ENCODE measurements at places on chromosomes 5 and 9. TPM values are rescaled to one million over a fixed set of nuclear protein-coding genes. Genes with fewer than 3 reads are reported as not detected.

DNA sequence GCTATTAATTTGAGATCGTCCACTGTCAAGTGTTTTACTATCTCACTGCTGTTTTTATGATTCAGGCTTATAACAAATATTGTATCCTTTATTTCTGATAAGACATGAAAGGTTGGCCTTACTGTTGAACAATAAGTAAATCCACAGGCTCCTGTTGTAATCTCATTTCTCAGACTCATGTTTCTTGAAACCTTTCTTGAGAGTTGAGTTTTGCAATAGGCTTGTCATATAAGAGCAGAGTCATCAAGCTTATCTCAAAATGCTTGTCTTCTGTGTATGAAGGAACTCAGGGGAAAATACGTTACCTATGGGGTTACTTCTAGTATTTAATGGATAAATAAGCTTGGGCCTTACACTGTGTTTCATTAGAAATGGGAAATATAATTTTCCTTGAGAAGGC, 9.2 kb upstream of the TLX3 start:
- H3K36me3 ChIP-seq = no peaks in the 10 kb centered on the region
- no peak overlapping the region for H3K4me3 ChIP-seq
- H3K27me3 ChIP-seq = peaks cover 65% of the 10 kb centered on the region

GRCh38 chr5:146820987-146821386, 57.6 kb downstream of the PPP2R2B start:
- no peak overlapping the region for H3K27ac ChIP-seq
- no peaks in the 10 kb centered on the region for H3K36me3 ChIP-seq
- no peaks in the 10 kb centered on the region for H3K4me1 ChIP-seq

DNA sequence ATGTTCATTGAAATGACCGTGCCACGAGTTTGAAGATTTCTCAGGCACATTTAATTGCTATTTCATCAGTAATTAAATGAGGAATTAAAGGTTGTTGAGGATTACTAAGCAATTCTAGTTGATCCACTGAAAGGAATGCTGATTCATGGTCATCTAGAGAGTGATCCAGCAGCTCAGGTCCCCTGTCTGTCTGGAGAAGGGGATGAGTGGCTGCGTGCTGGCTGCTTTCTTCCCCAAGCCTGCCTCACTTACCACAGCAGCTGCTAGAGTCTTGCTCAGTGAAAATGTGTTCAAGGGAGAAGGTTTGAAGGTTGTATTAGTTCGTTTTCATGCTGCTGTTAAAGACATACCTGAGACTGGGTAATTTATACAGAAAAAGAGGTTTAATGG, 7.8 kb upstream of the TGFBI start:
- H3K27ac ChIP-seq = no peak overlapping the region
- DNase-seq = no peak
- H3K27me3 ChIP-seq = peaks cover 6% of the 10 kb centered on the region

DNA sequence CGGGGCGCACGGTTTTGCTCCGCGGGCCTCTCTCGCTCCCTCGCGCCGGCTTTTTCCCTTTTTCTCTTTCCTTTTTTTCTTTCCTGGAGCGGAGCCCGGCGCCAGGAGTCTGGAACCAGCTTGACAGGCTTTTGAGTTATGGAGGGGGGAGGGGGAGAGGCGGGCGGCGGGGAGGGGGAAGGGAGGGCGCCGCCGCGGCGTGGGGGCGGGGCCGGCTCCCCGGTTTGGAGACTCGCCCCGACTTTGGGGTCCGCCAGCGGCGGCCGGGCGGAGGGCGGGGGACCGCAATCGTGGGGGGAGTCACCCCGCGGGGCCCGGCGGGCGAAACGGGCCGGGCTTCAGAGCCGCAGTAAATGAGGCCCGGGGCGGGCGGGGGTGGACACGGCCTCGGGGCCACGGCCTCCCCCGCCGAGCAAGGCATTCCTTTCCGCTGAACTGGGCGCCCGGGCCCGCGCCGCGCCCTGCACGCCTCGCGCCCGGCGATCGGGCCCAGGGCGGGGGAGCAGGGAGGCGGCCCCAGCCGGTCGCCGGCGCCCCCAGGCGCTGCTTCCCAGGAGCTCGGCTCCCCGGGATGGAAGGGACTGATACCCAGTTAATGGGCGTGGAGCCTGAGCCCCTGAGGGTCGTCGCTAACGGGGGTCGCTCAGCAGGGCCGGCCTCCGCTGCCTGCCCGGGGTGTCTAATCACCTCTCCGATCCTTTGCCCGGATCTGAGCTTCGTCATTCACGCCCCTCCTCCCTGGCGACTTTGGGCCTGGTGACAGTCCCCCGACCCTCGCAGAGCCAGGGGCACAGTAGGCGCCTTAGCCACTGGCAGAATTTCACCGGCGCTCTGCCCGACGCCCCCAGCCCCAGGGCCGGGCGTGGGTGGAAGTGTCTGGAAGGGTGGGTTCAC, 138.1 kb downstream of the C9orf50 start:
- no peaks in the 10 kb centered on the region for H3K27me3 ChIP-seq
- H3K4me1 ChIP-seq = peaks cover 25% of the 10 kb centered on the region
- no peaks in the 10 kb centered on the region for H3K36me3 ChIP-seq
- no peak for DNase-seq
- peak overlapping the region; percentile 98 for H3K27ac ChIP-seq

DNA sequence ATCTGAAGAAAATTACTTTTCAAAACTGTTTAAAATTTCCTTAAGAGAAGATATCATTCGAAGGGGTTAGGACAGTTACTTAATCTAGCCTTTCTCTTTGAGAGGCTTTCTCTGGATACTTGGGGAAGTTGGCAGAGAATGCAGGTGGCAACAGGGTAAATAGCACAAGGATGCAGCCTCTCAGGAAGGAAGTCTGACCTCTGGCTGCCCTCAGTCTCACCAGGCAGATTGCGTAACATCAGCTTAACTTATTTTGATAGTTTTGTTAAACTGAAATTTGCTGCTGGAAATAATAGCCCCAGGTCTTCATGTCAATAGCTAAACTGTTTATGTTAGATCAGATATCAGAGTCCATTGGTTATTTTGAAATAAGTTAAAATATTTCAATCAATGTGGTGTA, 20.4 kb downstream of the CCDC192 start:
- H3K27ac ChIP-seq = no peak overlapping the region
- H3K36me3 ChIP-seq = no peaks in the 10 kb centered on the region
- no peak for DNase-seq
- H3K27me3 ChIP-seq = no peaks in the 10 kb centered on the region
- no peak overlapping the region for H3K4me3 ChIP-seq

GRCh38 chr5:38051711-38052511, 206.4 kb upstream of the EGFLAM start:
- no peak overlapping the region for H3K27ac ChIP-seq
- no peak overlapping the region for H3K4me3 ChIP-seq
- DNase-seq = no peak

DNA sequence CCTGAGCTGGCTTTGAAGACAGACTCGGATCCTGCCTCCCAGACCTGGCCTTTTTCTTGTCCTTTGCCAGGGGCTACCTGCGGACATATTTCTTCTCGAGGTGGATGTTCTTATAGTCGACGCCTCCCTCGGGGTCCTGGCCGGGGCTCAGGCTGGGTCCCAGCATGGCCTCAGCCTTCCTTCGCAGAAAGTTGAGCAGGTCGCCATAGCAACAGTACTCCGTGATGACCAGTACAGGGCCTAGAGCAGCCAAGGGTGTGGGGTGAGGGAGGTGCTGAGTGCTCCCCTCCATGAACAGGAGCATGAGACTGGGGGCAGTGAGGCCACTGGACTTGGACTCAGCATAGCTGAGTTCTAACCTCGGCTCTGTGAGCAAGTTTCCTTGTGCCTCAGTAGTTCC, 26.7 kb downstream of the CSF1R start:
- H3K4me1 ChIP-seq = peaks cover 7% of the 10 kb centered on the region
- H3K27me3 ChIP-seq = peaks cover 4% of the 10 kb centered on the region
- H3K27ac ChIP-seq = no peak overlapping the region
- H3K4me3 ChIP-seq = no peak overlapping the region
- no peaks in the 10 kb centered on the region for H3K36me3 ChIP-seq
- no peak for DNase-seq

DNA sequence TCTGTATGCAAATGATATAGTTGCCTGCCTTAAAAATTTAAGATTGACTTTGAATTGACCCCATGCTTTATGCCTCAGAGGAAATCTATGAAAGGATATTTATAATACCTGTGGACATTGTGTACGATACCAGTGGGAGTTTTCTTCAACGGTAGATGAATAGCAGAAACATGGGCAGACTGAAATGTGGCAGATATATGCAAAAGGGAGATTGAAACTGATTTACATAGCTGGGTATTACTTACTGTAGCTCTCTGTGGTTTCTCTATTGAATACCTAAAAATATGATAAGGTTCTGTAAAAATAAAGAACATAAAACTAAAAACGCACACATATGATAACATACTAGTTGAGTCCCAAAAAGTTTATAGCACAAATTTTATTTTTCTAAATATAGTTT, 345.2 kb upstream of the PCSK5 start:
- no peak for DNase-seq
- no peaks in the 10 kb centered on the region for H3K36me3 ChIP-seq
- no peaks in the 10 kb centered on the region for H3K27me3 ChIP-seq

GRCh38 chr5:135930029-135930948, 24.5 kb downstream of the LECT2 start:
- no peaks in the 10 kb centered on the region for H3K36me3 ChIP-seq
- DNase-seq = no peak
- peaks cover 50% of the 10 kb centered on the region for H3K27me3 ChIP-seq
- peak overlapping the region; percentile 25 for H3K4me3 ChIP-seq

GRCh38 chr5:175822225-175822624, 49.2 kb upstream of the CPLX2 start:
- no peak for DNase-seq
- no peak overlapping the region for H3K4me3 ChIP-seq
- H3K4me1 ChIP-seq = peaks cover 11% of the 10 kb centered on the region
- H3K36me3 ChIP-seq = peaks cover 6% of the 10 kb centered on the region
- no peak overlapping the region for H3K27ac ChIP-seq

GRCh38 chr5:94388773-94389514, 229.5 kb downstream of the KIAA0825 start:
- DNase-seq = no peak
- no peaks in the 10 kb centered on the region for H3K27me3 ChIP-seq

GRCh38 chr5:176446028-176446665, 2.0 kb upstream of the FAF2 start:
- H3K36me3 ChIP-seq = peaks cover 2% of the 10 kb centered on the region
- H3K27me3 ChIP-seq = no peaks in the 10 kb centered on the region
- H3K4me1 ChIP-seq = peaks cover 22% of the 10 kb centered on the region
- no peak overlapping the region for H3K4me3 ChIP-seq
- no peak for DNase-seq

GRCh38 chr5:40033411-40033810, 608.6 kb upstream of the DAB2 start:
- H3K4me1 ChIP-seq = peaks cover 9% of the 10 kb centered on the region
- peaks cover 3% of the 10 kb centered on the region for H3K36me3 ChIP-seq
- H3K4me3 ChIP-seq = no peak overlapping the region

DNA sequence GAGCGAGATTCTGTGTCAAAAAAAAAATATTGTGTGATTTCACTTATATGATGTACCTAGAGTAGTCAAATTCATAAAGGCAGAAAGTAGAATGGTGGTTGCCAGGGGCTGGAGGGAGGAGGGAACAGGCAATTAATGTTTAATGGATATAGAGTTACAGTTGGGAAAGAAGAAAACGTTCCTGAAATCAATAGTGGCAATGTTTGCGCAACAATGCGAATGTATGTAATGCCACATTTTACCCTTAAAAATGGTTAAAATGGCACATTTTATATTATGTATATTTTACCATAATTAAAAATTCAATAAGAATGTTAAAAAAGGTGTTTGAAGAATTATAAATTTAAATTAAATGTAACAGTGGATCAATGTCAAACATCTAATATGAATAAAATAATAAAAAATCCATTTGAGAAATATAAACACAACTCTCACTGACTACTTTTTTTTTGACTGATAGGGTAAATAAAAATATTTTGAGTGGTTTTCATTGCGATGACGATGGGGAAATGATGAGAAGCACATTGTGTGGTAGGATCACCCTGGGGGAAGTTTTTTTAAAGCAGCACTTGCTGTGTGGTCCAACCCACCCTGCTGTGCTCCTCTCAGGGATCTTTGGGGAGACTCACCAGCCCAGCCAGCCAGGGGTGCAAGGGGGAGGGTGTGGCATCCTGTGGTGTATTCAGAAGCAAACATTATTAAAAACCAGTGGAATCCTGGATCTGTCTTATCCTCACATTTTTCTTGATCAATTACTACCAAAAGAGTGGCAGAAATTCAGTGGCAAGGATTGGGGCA, 4.3 kb downstream of the FYB1 start:
- H3K36me3 ChIP-seq = no peaks in the 10 kb centered on the region
- DNase-seq = peak; percentile 56
- no peaks in the 10 kb centered on the region for H3K27me3 ChIP-seq
- H3K4me1 ChIP-seq = peaks cover 62% of the 10 kb centered on the region

- no peak overlapping the region for H3K4me3 ChIP-seq
- no peak for DNase-seq
- no peaks in the 10 kb centered on the region for H3K27me3 ChIP-seq
These were observed 184.3 kb downstream of the MTRR start for GRCh38 chr5:8053270-8053669.

GRCh38 chr5:34930870-34931269, 1.5 kb downstream of the DNAJC21 start:
- no peaks in the 10 kb centered on the region for H3K27me3 ChIP-seq
- H3K4me1 ChIP-seq = peaks cover 30% of the 10 kb centered on the region
- no peak for DNase-seq
- H3K36me3 ChIP-seq = no peaks in the 10 kb centered on the region

DNA sequence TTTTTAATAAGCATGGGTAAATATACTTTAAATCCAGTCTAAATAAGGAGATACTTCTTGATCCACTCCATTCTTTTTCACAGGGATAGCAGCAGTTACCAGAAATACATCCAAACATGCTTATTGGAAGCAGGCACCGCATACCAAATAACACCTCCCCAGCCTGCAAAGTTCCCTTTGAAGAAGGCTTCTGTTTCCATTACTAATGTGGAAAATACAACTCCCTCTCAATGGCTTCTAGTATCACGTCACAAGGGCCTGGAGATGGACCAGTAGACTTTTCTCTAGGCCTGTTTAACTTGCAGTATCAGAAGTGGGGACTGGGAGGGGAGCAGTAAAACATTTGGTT, 20.8 kb downstream of the TMEM245 start:
- H3K27me3 ChIP-seq = no peaks in the 10 kb centered on the region
- peaks cover 13% of the 10 kb centered on the region for H3K36me3 ChIP-seq
- DNase-seq = no peak
- peak overlapping the region; percentile 57 for H3K27ac ChIP-seq
- H3K4me1 ChIP-seq = peaks cover 60% of the 10 kb centered on the region
- no peak overlapping the region for H3K4me3 ChIP-seq

GIN1 gene
- 3.5 TPM for total RNA-seq

ANP32B gene
- total RNA-seq = 143 TPM

FAM219A gene
- 13.4 TPM for total RNA-seq

GPR151 gene
- total RNA-seq = not detected

FAM114A2 gene
- 21.9 TPM for total RNA-seq

ANKDD1B gene
- 0.42 TPM for total RNA-seq

ZNF367 gene
- 6.9 TPM for total RNA-seq

Data from T-helper 17 cell (primary cell).